Stimulated activated CD8-positive, alpha-beta memory T cell treated with anti-CD3 and anti-CD28 coated beads, Interleukin-4, amount 100 ng/mL, for 1 hour (primary cell): ENCODE measurements at places on chromosomes 2 and 18.

DNA sequence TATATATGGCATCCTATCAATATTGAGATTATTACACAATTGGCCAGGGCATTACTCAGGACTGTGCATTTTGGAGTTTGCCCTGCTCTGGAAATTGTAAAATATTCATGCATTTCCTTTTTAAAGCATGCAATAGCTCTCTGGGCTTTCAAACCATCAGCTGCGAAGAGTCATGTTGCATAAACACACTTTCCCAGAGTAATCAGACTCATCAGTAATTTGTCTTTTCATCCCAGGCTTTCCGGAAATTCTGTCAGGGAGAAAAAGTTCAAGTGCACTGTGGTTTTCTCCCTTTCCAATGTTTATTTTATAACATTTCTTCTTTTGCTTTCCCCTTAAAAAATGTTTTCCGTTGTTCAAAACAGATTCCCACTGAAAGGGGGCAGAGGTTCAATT is 38.9 kb upstream of the FHL2 start:
- DNase-seq = no peak

DNA sequence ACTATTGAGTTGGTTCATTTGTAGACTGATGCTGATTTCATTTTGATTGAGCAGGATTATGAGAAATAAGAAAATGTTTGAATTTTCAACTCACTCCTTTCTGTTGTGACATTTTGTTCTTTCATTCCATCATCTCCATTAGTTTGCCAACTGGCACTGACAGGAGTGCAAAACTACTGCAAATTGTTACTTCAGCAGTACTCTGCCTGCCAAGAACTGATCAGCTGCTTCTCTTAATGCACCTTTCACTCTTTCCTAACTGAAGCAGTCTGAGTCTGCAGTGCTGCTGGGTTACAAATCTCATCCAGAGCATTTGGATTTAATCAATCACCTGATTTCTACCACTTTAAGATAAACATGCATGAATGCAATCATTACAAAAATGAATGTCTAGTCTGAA is 70.9 kb downstream of the TMEFF2 start:
- DNase-seq = no peak

DNA sequence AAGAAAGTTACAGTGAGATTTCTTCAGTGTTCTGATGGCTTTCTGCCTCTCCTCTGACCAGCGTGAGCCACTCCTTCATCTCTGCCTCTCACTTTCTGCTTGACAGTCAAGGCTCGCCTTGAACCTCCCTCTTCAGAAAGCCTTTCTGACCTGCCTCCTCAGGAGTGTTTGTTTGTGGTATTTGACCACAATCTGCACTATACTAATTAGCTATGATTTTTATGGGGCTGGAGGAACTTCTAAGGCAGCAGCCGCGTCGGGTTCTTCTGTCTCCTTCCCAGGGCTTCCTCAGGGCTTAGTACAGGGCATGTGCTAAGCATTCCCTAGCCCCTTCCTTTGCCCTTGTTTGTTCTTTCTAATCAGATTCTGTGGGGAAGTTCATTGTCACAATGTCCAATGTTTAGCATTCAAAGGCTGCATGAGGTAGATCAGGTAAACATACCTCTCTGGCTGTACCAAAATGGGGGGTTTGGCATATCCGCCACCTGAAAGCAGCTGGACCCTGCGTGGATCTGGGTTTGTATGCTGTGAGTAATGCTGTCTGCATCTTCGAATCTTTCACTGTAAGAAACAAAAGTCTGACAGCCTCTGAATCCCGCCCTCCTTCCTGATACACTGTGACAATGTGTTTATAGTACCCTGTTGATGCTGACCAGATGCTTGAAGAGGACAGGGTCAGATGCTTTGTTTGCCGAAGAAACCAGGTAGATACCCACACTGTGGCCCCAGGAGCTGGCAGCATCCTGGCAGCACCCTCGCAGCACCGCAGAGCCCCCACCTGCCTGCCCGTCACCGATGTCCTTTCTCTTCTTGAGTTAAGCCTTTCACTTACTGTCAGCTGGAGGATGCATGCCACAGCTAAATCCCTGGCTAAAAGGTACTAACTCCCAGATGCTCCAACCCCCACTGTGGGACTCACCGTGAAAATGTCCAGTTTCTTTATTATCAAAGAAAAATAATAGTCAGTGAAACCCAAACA is 260.8 kb upstream of the HDAC4 start:
- DNase-seq = no peak

DNA sequence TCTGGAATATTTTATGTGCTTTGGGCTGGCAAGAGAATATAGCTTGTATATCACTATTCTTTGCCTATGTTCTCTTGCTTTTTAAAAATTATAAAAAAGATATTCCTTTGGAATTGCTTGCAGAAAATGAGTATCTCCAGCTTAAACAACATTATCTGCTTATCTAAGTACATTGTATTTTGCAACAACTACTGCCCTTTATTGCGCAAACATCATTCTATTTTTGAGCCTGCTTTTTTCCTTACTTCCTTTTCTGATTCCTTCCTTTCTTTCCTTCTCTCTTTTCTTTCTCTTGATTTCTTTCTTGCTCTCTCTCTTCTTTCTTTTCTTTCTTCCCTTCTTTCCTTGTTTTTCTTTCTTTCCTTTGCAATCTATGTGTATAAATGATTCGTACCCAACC is 74.0 kb downstream of the UNC80 start:
- DNase-seq = no peak

GRCh38 chr2:207154556-207155510 is 10.9 kb downstream of the KLF7 start:
- DNase-seq = no peak

DNA sequence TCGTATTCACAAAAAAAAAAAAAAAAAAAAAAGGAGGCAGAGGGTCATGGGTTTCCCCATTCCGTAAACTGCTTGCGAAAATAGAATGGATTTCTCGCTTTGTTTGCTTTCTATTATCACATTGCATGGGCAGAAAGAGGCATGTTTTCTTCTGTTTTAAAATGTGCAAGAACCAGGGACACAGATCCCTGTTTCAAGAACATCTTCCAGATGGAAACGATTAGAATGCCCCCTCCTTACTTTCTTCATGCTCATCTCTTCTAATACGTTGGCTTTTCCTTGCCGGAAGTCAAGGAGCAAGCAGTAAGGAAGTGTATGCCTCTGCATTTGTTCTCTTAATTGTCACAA is 51.0 kb upstream of the ZNF516 start:
- DNase-seq = no peak

DNA sequence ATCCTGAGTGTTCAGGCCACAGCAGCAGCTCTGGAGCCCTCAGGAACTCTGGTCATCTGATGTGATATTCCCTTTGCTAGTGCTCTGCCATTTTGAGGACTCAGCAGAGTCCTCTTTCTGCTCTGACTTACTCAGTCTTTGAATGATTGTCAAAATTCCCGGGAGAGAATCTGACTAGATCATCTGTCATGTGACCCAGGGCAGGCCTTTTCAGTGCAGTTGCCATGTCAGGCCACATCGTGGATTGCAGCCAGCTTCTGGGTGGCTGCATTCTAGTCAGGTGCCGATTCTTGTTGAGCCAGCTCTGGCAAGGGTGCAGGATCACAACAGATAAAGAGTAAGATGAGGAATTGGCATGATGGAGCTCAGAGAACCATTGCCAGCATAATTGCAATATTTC is 795.6 kb downstream of the CPS1 start:
- DNase-seq = no peak
